Urinary bladder (tissue), 4 donors: ENCODE measurements at places on chromosomes 5 and 9. TPM values are rescaled to one million over a fixed set of nuclear protein-coding genes. Genes with fewer than 3 reads are reported as not detected.

DNA sequence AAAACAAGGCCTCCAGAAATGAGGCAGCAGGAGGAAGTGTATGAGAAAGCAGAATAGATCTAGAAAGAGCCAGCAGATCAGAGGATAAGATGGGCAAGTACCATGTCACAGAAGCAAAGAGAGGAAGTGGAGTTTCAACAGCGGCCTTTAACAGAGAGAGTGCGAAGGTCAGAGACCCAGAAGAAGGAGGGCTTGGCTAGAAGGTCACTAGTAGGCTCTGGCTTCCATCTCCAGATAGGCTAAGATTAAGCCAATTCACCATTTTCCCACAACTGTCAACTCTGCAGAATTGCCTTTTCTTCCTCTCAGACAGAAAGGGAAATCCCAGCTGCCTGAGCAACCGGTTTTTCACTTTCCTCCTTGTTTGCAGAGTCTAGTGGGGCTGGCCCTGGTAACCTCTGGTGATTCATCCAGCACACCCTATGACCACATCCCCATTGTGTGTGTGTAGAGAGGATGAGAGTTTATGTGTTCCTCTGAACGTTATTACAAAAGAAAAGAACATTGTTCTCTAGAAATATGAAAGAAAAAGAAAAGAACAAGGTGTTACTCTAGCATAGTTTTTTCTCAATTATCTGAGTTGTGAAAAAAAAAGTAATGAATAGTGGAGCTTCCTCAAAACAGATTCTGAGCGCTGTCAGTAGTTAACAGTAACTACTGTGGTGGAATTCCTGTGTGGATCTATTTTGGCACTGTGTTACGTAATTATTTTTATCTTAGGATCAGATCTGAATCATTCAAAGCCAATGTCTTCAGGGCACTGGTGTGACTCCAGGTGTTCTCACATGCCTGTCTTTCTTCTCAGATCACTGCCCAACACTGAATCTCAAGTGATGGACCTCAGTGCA is 220.4 kb downstream of the ARRDC3 start:
- peak; percentile 82 for DNase-seq

DNA sequence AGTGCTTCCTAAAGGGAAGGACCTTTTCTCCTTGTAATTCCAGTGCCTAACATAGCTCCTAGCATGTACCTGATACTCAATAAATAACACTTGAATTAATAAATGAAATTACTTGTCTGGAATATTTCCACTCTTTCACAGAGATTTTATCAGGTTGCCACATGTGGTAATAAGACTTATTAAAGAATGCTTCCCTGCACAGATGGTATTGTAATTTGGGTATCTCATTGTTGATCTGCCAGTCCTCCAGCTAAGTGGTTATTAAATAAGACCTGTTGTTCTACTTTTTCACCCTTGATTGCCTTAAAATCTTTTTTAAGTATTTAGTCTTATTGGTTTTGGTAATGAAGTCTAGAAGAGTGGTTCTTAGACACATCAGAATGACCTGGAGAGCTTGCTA is 28.1 kb upstream of the CETN3 start:
- DNase-seq = no peak

DNA sequence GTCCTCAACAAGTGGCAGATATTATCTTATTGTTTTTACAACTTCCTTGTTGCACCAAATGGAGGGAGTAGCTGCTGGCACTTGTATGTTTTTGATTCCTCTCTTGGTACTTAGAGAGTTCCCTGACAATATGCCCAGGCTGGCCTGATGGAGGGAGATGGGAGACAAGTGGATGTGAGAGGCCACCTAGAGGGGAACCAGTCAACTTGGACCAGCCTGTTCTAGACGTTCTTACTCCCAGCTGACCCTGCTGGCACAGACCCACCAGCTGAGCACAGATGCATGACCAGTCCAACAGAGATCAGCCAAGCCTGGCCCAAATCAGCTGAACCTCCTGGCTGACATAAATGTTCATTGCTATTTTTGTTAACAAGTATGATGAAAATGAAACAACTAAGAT is 60.9 kb upstream of the GDNF start:
- no peak for DNase-seq

DNA sequence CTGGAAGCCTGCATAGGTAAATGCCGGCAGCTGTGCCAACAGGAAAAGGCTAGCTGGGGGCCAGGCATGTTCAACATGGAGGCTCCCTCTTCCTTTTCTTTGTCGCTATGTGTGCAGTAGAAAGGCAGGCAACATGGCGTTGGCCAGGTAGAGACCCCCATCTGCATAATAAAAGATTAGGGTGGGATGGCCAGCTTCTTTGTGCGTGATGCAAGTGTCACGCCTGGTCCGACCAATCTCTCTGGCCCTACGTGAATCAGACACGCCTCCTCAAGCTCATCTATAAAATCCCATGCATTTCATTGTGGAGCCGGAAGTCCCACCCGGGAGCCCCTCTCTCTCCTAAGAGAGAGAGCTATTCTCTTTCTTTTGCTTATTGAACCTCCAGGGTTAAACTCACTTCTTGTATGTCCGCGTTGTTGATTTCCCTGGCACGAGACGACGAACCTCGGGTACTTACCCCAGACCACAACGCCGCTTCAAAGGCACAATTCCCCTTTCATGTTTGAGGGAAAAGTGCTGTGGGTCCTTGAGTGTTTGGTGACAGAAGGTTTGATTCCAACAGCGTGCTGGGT is 25.0 kb upstream of the C5orf47 start:
- no peak for DNase-seq

DNA sequence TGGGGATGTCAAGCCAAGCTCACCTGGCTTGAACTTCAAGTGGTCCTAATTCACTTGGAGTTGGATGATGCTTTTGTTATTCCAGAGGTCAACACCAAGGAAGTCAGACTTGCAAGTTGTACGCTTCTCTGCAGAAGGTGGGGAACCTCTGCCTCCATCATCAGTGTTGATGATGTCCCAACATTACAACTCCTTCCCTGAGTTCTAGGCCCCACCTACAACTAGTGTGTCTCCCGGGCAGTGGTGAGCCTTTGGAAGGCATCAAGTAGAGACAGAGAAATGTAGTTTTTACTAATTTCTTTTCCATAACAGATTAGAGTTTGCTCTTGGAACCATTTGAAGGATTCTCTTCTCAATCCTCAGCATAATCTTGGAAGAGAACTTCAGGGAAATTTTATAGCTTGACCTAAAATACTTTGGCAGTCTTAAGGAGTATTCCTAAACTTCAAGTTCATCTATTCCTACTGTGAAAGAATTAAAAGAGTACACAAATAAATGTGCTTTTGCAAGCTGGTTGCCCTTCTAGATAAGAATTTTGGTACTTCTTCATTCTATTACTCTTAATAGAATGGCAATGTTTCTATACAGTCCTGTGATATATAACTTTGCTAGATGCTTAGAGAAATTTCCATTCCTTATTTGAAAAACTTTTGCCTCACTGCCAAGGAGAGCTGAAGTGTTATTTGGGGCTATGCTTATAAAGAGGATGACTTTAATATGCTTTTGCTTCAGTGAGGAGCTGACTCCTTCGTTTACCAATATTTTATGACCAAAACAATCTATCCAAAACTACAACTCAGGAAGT is 12.0 kb downstream of the MAMDC2 start:
- no peak for DNase-seq

- no peak for DNase-seq
These were observed 113.5 kb upstream of the PCA3 start for GRCh38 chr9:76650692-76651091.

GRCh38 chr5:108730617-108731340 is 16.9 kb upstream of the FER start:
- no peak for DNase-seq

- DNase-seq = no peak
These were observed 2.8 kb upstream of the AMBP start for GRCh38 chr9:114080773-114081440.

DNA sequence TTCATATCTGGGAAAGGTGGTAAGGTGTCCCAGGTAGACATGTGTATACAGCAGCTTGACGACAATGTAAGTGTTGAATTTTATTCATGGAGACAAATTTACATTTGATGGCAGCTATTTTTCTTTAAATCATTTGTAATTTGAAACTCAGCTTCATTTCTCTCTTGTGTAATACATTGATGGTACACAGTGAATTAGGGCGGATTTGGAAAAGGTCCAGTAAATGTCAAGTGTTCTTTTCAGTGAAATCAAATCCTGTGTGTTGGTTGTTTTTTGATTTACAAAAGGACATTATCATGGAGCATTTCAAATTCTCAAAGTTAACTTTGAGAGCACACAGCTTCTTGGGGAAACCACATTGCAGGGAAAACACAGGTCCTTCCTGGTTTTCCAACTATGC is 30.0 kb upstream of the PCSK1 start:
- DNase-seq = no peak

DNA sequence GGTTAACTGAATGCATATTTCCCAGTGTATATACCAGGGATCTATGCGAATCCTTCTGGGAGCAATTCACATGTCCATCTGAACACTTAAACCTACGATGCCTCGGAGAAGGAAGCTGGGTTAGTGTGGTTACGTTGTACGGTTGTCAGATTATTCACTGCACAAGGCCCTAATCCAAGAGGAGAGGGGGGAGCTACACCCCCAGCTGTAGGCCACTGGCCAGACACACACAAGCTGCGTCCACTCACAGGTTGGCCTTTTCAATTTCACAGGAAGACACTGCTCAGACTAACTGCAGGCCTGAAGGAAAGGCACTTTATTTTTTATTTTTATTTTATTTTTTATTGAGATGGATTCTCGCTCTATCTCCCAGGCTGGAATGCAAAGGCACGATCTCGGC is 184.5 kb upstream of the GNA14 start:
- DNase-seq = no peak

GRCh38 chr5:175689147-175689991 is 31.5 kb downstream of the HRH2 start:
- DNase-seq = no peak

DNA sequence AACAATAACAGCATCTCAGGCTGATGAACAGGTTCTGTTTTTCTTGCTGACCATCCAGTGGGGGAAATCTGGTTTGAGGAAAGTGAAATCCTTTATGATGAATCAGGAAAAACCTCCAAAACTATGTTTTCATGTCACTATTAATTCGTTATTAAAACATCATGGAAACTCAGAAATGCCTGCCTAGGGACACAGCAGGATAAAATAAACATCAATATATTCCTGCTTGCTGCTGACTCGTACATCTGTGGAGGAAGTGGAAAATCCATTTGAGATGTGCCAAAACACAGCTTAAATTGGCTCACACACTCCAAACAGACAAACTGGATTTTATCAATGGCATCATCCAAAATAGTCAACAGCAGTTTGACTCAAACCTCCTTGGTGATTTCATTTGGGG is 53.0 kb downstream of the TEK start:
- DNase-seq = no peak

DNA sequence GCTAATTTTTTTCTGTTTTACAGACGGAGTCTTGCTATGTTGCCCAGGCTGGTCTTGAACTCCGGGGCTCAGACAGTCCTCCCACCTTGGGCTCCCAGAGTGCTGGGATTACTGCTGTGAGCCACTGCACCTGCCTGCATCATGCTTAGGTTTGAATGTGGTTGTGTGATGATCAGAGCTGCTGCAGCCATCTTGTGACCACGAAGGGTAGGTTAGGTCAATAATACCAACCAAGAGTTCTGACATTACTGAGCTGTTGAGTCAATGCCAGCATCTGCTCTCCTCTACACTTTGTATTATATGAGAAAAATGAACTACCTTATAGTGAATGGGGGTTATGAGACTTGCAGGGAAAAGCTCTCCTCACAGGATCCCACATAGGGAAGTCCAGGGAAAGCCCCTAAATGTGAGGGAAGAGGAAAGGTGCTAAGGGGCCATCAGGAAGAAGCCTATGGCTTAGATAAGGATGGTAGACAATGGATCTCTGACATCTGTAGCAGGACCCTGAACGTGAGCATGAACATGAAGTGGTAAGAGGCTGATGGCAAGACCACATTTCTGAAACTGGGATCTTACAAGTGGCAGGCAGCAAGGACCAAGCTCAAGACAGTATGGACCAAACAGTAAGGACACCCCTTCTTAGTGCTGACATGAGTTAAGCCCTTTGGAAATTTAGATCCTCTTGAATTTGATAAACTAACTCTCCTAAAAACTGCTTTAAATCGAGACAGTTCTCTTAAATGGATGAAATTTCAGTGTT is 75.7 kb upstream of the ZNF169 start:
- DNase-seq = no peak

DNA sequence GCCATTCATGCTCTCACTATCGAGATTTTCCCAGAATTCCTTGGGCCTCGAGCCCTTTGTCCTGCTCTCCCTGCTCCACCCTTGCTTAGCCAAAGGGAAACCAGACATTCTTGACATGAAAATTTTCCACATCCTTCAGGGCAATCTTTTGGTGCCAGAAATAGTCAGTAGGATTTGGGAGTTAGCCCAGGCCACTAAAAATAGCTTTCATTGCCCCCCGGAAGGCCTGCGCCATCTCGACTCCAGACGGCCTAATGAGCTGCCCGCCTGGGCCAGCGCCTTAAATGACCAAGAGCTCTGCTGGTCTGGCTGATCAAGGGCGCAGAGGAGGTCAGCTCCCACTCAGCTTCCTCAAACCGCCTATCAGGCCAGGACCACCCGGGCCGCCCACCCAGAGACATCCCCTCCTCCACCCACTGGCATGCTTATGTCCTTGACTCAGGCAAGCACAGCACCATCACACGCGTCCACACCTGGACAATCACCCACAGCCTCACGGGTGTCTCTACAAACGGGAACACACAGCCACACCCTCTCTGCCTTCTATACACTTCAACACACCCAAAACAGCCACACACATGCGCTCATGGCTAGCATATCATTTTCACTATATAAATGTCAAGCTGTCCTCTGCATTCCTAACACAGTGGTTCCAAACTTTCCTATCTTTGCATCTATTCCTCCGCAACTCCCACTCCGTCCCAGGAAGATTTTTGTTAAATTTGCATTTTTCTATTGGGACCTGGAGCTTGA is 20.9 kb downstream of the DUSP1 start:
- DNase-seq = no peak

- DNase-seq = no peak
These were observed 7.5 kb upstream of the PRLR start for GRCh38 chr5:35237580-35238376.

The HTR1A gene
- total RNA-seq = not detected

The NIPBL gene
- 111 TPM for total RNA-seq

The DRD1 gene
- 4.2 TPM for total RNA-seq

The CACFD1 gene
- total RNA-seq = 5.9 TPM

The SHOC1 gene
- total RNA-seq = not detected

The FOXE1 gene
- not detected for total RNA-seq

The PCDHB3 gene
- total RNA-seq = 4.6 TPM

The GABRA6 gene
- not detected for total RNA-seq

The ANKRD33B gene
- 4.4 TPM for total RNA-seq

The PSD2 gene
- 0.48 TPM for total RNA-seq

The AUH gene
- 34.2 TPM for total RNA-seq
